ENCODE measurements at places on chromosomes 3 and 15.

DNA sequence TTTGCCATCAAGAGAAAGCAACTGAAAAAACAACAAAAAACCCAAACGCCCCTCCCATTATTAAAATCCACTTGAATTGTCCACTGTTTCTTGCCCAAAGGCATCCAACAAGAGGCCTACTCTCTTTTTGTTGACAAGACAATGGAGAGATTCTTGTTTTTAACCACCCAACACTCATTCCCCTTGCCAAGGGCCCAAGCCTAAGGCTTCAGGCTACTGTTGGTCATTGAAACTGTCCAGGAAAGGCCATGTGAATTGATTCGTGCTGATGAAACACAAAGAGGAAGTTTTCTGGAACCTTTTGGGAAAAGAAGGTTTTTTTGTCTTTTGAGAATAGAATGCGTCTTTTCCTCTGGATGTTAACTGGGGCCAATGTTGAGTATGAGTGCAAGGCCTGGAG is 157.4 kb upstream of the PFN2 start:
- no peak for DNase-seq

DNA sequence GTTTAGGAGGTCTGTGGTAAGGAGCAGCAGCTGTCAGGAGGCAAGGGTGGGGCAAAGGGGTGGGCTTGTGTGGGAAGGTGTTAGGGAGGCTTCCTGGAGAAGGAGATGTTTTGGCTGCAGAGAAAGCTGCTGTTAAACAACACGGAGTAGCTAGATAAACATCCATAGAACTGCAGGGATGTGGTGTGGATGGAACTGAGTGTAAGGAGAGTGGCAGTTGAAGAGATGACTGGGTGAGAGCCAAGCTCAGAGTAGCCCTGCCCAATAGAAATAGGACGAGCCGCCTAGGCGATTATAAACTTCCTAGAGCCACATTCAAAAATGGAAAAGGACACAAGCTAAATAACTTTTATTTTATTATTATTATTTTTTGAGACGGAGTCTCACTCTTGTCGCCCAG is 19.9 kb downstream of the RPLP1 start:
- no peak for DNase-seq

- no peak for DNase-seq
Observed at GRCh38 chr3:12194669-12195161, 36.0 kb upstream of the TIMP4 start.

GRCh38 chr15:27499191-27499590 is 528.2 kb downstream of the GABRG3 start:
- DNase-seq, result no peak

DNA sequence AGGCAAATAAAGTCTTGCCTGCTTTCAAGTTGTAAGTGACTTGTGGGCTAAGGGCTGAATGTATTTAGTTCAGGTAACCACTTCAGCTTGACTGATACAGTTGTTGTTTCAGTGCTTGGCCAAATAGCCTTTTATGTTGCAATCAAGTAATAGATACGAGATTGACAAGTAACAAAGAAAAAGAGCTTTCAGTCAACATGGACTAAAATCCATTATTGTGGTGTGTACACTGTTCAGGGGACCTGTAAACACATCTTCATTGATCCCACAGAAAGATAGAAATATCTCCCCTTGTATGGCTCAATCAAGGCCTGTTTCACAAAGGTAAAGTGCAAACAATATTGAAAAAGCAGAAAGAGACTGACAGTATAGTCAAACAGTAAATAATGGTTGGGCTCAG is 224.8 kb upstream of the TMCO5A start:
- DNase-seq, result no peak
